ENCODE measurements at places on chromosomes 11 and 22. TPM values are rescaled to one million over a fixed set of nuclear protein-coding genes. Genes with fewer than 3 reads are reported as not detected.

BBOX1 gene
- not detected for total RNA-seq

SHISAL1 gene
- total RNA-seq, result not detected

POU2AF2 gene
- total RNA-seq, result not detected

CD3D gene
- not detected for total RNA-seq

MYRF gene
- total RNA-seq, result 0.97 TPM

APOL3 gene
- total RNA-seq, result 104 TPM

OR52I1 gene
- total RNA-seq, result not detected

PPP2R1B gene
- 60.0 TPM for total RNA-seq

SSTR3 gene
- not detected for total RNA-seq

C1QTNF4 gene
- 1.5 TPM for total RNA-seq

KBTBD4 gene
- total RNA-seq, result 24.2 TPM

TBX10 gene
- not detected for total RNA-seq

MUC5AC gene
- total RNA-seq, result not detected

OR51E2 gene
- not detected for total RNA-seq

P4HA3 gene
- 9.9 TPM for total RNA-seq

SUN2 gene
- 134 TPM for total RNA-seq

MOV10L1 gene
- 14.9 TPM for total RNA-seq

TMEM258 gene
- total RNA-seq, result 51.5 TPM

SEPTIN3 gene
- not detected for total RNA-seq

ANO1 gene
- 0.15 TPM for total RNA-seq

BACE1 gene
- total RNA-seq, result 6.2 TPM

HORMAD2 gene
- not detected for total RNA-seq

DTX4 gene
- total RNA-seq, result under 0.01 TPM

STK33 gene
- 1.6 TPM for total RNA-seq

MISFA gene
- 0.65 TPM for total RNA-seq

KLHL35 gene
- total RNA-seq, result 2.9 TPM

MEI1 gene
- total RNA-seq, result 1.3 TPM
